Stimulated activated CD4-positive, alpha-beta T cell treated with anti-CD3 and anti-CD28 coated beads, Interleukin-2, amount 100 ng/mL, for 4 hours (primary cell): ENCODE measurements at places on chromosomes 12 and 14.
A peak's percentile ranks its signal among the peaks of the same experiment; 100 is the strongest.

- no peak for DNase-seq
Observed at GRCh38 chr12:10331642-10332239, 24.1 kb downstream of the KLRD1 start.

DNA sequence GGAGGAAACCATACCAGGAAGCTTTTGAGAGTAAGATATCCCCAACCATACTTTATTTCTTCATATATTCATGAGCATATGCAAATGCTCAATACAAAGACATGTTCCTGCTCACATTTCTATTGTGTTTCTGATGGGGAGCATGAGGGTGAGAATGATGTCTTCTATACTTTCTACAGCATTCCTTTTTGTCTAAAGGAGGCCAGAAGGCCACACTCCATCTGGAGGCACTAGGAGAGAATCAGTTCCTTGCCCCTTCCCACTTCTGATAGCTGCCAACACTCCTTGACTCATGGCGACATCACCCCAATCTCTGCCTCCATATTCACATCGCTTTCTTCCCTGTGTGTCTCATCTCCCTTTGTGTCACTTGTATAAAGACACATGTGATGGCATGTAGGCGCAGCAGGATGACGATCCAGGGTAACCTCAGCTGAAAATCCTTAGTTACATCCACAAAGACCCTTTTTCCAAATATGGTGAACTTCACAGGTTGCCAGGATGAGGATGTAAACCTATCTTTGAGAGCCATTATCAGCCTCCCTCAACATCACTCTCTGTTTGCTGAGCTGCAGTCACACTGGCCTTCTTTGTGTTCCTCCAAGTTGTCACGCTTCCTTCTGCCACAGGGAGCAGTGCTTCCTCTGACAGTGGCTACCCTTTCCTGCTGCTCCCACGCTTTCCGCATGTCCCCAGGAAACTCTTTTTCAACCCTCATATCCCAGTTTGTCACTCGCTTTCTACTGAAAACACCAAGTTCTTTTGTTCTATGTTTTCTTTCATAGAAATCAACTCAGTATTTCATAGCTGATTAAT lies 96.9 kb downstream of the STXBP6 start:
- no peak for DNase-seq

DNA sequence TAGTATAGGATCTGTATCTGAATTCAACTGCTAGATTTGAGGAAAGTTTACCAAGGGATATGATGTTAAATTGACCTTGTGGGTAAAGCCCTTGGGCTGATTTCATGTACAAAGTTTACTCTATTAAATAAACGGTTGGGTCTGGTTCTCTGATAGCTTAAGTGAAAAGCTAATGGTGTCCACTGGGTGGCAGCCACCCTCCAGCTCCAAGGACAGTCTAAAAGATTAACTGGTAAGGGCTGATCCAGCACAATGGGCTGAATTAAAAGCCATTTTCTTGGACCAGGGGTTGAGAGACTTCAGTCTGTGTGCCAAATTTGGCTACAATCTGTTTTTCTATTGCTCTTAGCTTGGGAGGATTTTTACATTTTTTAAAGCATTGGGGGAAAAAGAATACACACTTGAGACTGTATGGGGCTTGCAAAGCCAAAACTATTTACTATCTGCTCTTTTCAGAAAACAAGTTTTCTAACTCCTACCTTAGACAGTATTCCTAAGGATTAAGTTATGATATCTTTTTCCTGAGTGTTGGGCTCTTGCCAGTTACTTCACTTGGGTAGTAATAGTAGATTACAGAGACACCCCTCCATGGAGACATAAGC lies 116.5 kb downstream of the GPHN start:
- DNase-seq = peak; percentile 9

DNA sequence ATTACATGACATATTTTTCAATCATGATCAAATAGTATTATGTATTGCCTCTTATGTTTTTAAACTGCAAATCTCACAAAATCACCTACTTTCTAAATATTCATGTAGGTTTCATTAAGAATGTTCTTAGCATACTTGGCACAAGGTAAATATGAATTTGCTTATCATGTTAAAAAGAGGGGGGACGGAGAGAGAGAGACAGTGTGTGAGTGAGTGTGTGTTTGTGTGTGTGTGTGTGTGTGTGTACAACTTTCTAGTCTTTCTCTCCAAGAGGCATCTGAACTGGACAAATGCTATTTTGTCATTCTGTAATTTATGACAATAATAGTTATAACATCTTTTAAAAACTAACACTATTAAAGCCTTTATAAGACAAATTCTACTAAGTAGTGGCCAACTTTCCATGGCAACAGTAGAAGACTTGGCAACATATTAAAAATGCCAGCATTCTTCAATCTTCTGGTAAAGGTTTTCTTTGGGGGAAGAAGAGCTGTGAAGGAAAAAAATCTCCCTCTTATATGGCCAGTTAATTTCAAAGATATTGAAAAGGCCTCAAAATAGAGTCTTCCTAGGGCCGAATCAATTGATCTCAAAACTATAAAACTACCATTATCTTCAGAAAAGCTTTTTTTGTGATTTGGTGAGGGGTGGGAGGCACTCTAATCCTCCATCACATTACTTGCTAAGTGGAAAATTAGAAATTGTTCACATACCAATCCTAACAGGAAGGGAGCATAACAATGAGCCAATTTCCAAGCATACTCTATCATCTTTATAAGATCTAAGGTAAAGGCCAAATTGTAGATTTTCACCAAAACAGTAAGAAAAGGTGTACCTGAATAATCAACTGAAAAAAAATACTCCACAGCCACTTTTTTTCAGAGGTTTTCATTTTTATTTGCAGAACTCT lies 28.2 kb downstream of the CDK17 start:
- DNase-seq = no peak

GRCh38 chr12:71760471-71760870 lies 5.8 kb downstream of the RAB21 start:
- DNase-seq = no peak

DNA sequence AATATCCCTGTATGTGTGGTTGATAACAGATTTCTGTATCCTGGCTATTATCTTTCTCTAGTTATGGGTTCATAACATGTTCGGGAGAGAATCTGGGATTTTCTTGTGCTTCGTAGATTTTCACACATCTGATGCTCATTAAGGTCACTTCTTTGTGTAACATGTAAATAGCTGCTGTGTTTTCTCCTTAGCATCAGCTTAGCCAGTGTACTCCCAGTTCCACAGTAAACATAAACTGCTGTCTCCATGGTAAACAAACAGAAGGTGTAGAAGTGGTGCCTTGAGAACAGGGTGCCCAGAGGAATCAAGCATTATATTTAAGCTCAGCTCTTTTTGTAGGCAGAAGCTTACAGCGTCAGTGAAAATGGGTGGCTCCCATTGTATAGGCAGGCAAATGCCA lies 88.0 kb downstream of the ANO6 start:
- no peak for DNase-seq

DNA sequence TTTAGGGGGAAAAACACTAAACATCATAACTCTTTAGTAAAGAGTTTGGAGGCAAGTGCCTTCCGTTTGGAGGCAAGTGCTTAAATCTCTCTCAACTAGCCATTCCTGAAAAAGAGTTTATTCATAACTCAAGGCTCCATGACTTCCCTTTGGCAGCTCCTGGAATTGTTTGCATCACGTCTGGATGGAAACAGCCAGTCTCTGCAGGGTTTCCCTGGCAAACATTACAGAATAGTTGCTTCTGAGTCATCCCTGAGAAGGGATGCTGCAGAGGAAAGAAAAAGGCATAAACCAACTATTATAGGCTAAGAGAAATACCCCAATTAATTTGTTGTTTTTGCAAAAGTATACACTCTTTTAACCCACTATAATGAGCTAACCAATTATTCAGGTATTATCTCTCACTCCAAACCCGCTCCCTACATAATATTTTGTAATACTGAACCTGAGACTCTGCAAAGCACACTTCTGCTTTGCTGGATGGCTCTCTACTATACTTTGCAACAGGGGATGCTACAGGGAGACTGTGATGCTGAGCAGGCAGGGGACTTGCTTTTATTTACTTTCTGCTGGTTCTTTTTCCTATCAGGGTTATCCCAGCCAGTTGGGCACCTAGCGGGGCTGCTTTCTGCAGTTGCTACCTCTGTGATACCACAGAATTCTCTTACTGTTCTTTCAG lies 497.7 kb downstream of the FUT8 start:
- DNase-seq = no peak

- no peak for DNase-seq
Observed at GRCh38 chr12:119797090-119797489, 80.0 kb downstream of the CIT start.
